ENCODE measurements at places on chromosomes 3 and 15. TPM values are rescaled to one million over a fixed set of nuclear protein-coding genes. Genes with fewer than 3 reads are reported as not detected.

The ASTE1 gene
- 8.5 TPM for polyA plus RNA-seq

DNA sequence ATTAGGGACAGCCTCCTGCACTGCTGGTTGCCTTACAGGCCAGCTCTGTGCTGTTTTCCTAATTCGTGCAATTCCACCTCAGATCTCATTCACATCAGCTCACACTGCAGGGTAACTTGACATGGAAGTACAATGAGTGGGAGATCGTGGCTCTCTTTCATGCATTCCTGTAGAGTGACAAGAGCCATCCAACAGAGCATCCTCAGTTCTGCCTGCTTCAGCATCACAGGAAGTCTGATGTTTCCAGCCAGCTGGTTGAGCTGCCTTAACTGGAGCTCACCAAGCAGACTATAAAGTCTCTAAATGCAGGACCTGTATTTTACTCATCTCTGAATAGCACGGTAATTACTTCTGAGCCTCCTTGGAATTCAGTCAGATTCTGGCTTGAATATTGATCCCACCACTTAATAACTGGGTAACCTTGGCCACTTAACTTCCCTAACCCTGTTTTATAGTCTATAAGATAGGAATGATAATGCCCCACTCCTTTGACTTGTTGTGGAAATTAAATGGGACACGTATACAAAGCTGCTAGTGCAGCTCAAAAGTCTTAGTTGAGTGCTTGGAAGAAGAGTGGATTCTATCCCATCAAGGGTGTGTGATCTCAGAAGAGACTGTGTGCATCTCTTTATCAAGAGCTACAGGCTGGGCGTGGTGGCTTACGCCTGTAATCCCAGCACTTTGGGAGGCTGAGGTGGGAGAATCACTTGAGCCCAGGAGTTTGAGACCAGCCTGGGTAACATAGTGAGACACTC is 1.4 kb upstream of the DIS3L start:
- no peak for DNase-seq

DNA sequence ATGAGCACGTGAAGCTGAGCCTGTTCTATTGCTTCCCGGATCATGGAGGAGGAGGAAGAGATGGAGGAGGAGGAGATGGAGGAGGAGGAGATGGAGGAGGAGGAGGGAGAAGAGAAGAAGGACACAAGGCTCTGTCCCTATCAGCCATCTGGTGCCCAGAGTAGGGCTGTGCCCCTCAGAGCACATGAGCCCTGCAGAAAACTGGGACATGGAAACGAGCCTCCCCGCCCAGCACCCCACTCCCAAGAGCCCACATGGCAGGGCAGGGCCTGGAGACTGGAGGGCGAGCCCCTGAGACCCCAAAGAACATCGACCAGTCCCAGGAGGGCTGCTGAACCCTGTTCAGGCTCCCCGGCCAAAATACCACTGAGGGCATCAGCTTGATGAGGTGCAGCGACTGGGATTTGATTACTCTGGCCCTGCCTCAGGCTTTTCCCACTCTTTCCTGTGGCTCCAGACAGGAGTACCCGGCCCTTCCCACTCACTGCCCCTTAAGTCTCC is 285.6 kb downstream of the UACA start:
- no peak for DNase-seq

DNA sequence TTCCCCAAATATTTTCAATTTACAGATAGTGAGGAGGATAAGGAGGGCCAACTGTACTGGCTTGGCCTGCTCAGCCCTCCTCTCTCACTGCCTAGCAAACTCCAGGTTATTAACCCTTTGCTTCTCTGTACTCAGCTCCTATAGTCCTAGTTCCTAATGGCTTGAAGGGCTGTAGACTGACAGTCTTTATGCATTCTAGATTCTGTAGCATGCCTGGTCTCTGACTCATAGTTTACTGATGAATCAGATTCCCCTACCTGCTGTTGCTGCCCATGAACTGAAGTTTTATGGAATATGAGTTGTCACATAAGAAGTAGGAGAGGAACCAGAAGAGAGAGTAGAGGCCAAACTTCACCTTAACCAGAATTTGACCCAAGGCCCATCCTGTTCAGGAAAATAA is 27.1 kb upstream of the MAP3K13 start:
- no peak for DNase-seq

Measured in AG04450 (cell line).